ENCODE measurements at places on chromosomes 5 and 9.

GRCh38 chr9:8904771-8905515 is 1105.4 kb upstream of the DMAC1 start:
- DNase-seq, result no peak

DNA sequence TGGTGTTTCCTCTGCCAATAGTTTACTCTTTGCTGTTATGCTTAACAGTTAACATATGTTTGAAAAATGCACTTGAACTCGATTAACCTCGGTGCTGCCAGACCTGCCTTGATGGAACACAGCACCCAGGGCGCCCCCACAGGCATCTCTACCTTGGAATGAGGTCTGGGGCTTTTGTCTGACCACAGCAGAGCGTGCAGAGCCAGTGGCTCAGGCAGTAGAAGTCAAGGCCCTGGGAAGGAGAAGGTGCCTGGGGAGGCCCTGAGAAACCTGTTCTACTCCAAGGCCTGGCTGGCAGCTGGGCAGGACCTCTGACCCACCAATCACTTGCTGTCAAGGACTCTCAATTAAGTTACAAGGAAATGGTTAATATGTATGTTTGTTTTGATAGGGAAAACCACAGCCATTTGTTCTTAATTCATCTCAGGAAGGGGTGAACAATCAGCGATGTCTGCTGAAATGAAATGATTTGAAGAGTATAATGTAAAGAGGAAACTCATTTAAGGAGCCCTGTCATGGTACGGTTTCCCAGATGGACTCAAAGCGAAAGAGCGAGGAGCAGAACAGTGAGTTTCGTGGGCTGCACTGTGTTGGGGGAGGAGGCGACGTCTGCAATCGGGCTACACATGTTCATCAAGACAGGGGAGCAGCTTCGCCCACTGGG is 21.9 kb downstream of the MACROH2A1 start:
- no peak for DNase-seq

DNA sequence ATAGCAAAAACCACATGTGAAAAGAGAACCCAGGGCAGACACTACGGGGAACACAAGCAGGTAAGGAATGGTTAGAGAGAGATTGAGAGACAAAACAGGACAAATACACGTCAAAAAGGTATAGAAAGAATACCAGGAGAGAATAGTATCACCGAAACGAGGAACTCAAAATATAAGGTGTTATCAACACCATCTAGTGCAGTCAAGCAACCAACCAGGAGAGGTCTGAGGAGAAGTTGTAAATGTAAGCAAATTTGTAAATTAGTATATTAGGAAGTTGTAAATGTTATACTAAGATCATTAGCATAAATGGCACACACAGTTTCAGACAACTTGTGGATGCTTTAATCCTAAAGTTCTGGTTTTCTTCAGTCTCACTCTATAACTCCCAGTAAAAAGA is 355.5 kb downstream of the EBF1 start:
- no peak for DNase-seq

DNA sequence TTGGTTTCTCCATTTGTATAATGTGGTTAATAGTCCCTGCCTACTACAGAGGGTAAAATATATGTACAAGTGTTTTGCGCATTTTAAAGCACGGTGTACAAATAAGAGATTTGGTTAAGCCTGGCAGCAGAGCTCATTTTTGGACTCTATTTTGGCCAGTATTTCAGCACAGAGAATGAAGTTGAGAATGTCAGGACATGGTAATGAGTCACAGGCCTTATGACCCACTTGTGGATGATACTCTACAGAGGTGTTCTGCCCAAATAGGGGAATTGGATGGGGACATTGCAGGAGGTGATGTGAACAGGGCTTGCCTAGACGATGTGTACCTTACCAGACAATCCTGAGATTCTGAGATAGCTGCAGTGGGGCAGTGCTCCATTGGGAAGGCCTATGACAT is 50.6 kb downstream of the MELK start:
- no peak for DNase-seq

DNA sequence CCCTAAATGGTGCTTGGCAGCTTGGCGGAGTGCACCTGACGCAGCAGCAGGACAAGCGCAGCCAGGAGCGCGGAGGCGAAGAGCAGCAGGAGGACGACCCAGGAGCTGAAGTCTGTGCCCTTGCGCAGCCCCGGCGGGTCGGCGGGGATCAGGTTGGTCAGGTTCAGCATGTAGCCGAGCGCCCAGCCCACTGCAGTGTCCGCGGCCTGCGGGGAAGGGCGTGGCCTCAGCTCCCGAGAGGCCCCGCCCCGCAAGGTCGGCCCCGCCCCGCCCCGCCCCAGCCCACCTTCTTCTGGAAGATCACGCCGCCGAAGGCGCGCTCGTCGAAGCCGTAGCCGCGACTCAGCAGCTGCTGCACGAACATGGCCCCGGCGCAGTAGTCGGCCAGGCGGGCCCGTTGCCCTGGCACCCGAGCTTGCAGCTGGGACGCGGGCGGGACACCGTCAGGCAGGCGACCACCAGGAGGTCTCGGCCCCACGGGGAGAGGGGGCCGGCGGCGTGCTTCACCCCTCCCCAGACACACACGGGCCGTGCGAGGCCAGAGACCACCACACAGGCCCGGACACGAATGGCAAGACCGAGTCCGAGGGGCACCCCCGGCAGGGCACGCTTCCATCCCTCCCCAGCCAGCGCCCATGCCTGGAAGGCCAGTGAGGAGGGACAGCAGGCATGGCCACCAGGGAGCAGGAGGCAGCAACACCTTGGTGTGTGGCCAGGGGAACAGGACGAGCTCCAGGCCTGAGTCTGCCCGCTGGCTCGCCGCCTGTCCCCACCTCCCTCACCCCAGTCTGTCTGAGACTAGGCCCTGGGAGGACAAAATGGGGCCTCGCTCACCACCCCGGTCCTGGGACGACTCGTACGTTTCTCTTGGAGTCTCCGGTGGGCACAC is 2.9 kb upstream of the NPDC1 start:
- DNase-seq, result no peak

DNA sequence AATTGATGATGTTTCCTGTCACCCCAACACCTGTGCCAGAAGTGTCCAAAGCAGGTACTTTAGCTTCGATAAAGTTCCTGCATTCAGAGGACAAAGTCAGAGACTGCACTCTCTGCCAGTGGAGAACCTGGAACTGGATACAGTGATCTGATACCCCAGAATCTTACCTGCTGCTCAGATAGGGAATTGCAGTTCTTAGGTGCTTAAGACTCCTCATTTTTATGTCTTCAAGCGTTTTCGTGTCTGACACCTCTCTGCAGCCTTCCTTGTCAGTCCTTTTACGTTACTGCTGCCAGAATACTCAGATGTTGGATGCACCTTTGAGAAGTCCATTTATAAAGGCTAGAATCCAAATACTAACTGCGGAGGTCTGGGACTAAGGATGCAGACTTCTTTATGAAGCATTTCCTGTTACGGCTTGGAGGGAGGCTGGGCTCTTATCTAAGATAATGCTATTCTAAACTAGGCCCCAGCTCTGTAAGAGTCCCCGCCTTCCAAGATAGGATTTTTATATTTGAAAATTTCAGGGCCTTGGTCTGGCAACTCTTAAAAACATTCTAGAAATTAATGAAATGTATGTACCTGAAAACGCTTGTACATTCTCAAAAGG is 1.9 kb downstream of the ISOC1 start:
- DNase-seq, result no peak

- no peak for DNase-seq
Measured at GRCh38 chr5:44388321-44389089, 715 bp downstream of the FGF10 start.

GRCh38 chr5:5497152-5497788 is 74.8 kb downstream of the ICE1 start:
- DNase-seq, result no peak

- no peak for DNase-seq
Measured at GRCh38 chr9:121840838-121841760, 189.7 kb downstream of the DAB2IP start.

DNA sequence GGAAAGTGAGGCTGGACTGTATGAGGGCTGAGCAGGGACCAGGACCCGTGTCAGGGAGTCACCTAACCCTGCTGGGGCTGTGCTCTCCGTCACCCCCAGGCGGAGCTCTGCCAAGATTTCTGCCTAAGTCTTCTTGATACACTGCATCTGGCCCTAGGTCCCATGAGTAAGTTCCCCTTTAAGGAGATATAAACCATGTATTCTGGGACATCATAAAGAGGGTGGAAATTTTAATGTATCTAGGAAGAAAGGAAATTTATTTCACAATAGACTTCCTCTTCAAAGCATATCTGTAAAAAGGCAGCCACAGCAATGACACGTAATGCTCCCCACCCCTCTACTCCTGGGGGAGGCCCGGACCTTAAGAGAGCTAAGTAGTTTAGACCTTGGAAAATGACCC is 183.4 kb downstream of the FBXL7 start:
- DNase-seq, result no peak

GRCh38 chr9:35728041-35728971 is 3.7 kb downstream of the TLN1 start:
- no peak for DNase-seq

GRCh38 chr9:38622288-38622674 is 1.9 kb upstream of the ANKRD18A start:
- DNase-seq, result no peak

GRCh38 chr9:137544176-137544760 is 5.9 kb downstream of the PNPLA7 start:
- no peak for DNase-seq

GRCh38 chr9:2545881-2546490 is 75.6 kb upstream of the VLDLR start:
- no peak for DNase-seq

DNA sequence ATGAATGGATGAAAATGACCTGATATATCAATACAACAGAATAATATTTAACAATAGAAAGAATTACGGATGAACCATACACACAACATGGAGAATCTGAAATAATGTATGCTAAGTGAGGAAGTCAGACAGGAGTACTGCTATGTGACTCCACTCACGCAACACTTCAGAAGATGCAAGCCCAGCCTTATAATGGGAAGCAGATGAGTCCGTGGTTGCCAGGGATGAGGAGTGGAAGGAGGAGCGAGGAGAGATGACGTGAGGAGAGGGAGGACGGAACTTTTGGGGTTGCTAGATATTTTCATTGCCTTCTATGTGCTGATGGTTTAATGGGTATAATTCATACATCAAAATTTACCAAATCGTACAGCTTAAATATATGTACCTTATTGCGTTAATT is 55.4 kb upstream of the ERCC6L2 start:
- DNase-seq, result no peak

Data from cortex of kidney (tissue), 1 donor.